ENCODE measurements at places on chromosomes 2 and 18. TPM values are rescaled to one million over a fixed set of nuclear protein-coding genes. Genes with fewer than 3 reads are reported as not detected.

GRCh38 chr2:54522624-54523281, 66.6 kb downstream of the SPTBN1 start:
- no peak for DNase-seq

The CNGA3 gene
- not detected for polyA plus RNA-seq

The MYO5B gene
- polyA plus RNA-seq: 26.7 TPM

- no peak for DNase-seq
Measured at GRCh38 chr18:47883771-47884413, 46.6 kb downstream of the SMAD2 start.

- DNase-seq: no peak
Measured at GRCh38 chr18:63016270-63016669, 300.9 kb downstream of the PHLPP1 start.

DNA sequence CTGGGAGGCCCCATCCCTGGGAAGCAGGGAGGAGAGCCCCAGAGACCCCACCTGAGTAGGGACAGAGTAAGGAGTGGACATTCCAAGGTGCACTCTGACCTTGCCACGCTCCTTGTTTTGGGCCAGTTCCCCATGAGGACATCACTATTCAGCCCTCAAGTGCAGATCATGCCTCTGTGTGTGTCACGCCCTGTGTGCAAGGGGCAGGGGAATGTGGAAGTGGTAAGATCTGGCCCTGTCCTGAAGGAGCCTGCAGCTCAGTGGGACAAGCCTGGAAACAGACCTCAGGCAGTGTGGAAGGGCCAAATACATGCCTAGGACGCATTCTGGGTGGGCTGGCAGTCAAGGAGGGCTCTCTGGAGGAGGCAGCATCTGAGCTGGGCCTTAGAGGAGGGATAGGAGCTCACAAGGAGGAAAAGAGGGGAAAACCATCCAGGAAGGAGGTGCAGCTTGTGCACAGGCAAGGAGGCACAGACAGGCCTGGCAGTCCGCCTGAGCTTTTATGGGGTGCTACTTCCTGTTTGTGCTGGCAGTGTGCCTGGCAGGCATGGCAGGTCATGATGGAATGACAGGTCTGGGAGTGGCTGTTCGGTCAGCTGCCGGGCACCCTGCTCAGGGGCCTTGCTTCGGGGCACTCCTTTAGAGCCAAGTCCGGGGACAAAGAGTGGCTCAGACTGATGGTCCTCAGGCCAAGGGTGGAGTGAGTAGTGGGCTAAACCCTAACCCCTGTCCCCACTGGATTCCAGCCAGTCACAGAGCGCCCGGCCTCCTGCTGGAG, 3.3 kb downstream of the KLHL30 start:
- DNase-seq: no peak

The PKDCC gene
- polyA plus RNA-seq: 363 TPM

DNA sequence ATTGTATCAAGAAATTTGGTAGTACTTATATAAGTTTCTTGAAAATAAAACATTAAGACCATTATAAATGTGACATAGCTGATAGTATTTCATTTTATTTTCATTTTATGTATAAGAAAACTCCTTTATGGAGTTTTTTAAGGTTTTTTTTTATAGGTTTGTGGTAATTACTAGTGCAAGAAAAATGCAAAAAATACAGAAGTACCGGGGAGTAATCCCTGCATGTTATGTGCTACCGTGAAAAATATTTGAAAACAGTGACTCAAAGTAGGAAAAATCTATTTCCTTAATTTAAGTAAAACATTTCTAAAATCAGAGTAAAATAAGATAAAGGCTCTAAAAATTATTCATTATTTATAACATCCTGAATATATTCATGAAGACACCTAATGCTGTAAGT, 21.6 kb downstream of the ZSWIM2 start:
- DNase-seq: no peak

GRCh38 chr2:67625690-67626475, 228.8 kb downstream of the ETAA1 start:
- no peak for DNase-seq
